ENCODE measurements at places on chromosomes 6 and 20. TPM values are rescaled to one million over a fixed set of nuclear protein-coding genes. Genes with fewer than 3 reads are reported as not detected.

SLC9A8 gene
- 16.1 TPM for total RNA-seq

NKX2-4 gene
- not detected for total RNA-seq

- DNase-seq = no peak
Measured at GRCh38 chr6:154408891-154409500, 52.4 kb upstream of the IPCEF1 start.

DNA sequence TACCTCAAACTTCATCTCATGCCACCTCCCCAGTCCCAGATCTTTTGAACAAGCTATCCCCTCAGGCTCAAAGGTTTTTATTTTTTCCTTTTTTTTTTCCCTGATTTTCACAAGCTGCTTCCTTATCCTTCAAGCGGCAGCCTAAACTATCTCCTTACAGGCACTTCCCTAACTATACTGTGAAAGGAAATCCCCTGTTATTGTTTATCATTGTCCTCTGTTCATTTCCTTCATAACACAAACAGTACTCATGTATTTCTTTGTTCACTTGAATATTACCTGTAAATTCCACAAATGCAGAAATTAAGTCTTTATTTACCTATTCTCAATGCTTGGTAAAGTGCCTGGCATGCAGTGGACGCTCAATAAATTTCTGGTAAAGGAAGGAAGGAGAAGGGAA lies 48.9 kb downstream of the ME1 start:
- no peak for DNase-seq

- DNase-seq = no peak
Measured at GRCh38 chr6:163485388-163485851, 70.9 kb downstream of the QKI start.

- DNase-seq = no peak
Measured at GRCh38 chr20:59519707-59520014, 84.7 kb upstream of the PHACTR3 start.

- DNase-seq = no peak
Measured at GRCh38 chr20:53981130-53981529, 89.3 kb downstream of the BCAS1 start.

DNA sequence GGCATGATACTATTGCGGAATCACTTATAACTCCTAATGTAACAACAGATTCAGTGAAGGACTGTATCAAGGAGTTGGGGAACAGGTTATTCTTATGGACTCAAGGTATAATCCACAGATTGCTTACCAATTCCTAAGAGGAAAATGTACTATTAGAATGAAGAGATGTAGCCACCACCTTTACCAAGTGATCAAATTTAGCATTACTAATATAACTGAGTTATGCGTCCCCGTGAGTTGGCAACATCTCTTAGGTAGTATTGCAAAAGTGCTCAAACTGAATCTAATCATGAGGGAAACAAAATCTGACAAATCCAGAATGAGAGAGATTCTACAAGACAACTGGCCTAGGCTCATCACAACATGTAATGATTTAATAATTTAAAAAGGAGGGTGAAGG lies 777 bp upstream of the SNRNP48 start:
- DNase-seq = no peak

SIRPB2 gene
- total RNA-seq = 18.5 TPM

DNA sequence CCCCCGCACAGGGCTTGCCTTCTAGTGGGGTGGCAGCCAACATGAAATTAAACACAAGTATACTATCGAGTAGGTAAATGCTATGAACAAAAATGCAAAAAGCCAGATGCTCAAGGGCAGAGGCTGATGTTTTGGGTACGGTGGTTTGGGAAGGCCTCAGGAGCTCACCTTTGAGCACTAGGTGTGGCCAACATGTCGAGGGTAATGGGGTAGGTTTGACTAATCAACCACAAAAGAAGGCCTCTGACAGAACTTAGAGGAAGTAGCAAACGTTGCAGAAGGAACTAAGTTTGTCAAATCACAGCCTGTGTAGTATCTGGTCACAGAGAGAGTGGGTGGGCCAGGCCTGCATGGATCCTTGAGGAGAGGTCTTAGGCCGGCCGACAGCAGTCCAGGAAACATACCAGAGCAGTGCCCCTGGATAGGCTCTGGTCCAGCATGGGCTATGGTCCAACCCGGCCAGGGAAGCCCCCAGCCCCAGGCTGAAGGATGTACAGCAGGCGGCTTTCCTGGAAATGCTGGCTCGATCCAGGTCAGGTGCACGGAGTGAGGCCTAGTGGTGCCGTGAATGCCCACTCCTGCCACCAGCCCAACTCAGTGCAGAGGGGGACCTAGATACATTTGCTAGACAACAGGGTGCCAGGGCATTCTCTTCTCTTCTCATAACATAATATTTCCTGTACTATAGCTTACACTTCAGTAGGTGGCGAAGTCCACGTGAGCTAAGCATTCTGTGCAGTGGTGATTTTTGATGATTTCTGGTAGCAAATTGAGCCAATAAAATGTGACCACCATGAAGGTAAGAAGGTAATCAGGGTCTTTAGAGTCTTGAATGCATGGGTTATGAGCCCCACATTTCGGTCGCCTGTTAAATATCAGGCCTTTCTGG lies 56.3 kb upstream of the CD93 start:
- peak; percentile 2 for DNase-seq

SOX4 gene
- total RNA-seq = 22.5 TPM

DNA sequence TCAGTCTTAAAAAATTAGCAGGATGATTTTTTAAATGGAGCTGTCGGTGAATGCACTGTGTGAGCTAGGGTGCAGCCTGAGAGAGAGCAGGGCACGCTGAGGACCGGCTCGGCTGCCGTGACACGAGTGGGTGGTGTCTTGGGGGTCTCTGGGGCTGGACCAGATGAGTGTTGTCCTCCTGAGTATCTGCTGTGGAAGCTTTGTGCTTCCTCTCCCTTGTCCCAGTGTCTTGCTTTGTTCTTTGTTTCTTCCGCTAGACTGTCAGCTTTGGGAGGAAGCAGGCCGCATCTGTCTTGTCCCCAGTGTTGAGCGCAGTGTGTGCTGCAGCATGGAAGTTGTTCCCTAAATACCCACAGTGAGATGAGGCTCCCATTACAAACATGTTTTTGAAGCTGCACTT lies 89.4 kb downstream of the RTN4IP1 start:
- DNase-seq = peak; percentile 53

GRCh38 chr6:120248451-120248850 lies 898.9 kb upstream of the MAN1A1 start:
- no peak for DNase-seq

Measured in upper lobe of left lung (tissue), 6 donors.